ENCODE measurements at places on chromosomes 16 and 17. TPM values are rescaled to one million over a fixed set of nuclear protein-coding genes. Genes with fewer than 3 reads are reported as not detected.

DNA sequence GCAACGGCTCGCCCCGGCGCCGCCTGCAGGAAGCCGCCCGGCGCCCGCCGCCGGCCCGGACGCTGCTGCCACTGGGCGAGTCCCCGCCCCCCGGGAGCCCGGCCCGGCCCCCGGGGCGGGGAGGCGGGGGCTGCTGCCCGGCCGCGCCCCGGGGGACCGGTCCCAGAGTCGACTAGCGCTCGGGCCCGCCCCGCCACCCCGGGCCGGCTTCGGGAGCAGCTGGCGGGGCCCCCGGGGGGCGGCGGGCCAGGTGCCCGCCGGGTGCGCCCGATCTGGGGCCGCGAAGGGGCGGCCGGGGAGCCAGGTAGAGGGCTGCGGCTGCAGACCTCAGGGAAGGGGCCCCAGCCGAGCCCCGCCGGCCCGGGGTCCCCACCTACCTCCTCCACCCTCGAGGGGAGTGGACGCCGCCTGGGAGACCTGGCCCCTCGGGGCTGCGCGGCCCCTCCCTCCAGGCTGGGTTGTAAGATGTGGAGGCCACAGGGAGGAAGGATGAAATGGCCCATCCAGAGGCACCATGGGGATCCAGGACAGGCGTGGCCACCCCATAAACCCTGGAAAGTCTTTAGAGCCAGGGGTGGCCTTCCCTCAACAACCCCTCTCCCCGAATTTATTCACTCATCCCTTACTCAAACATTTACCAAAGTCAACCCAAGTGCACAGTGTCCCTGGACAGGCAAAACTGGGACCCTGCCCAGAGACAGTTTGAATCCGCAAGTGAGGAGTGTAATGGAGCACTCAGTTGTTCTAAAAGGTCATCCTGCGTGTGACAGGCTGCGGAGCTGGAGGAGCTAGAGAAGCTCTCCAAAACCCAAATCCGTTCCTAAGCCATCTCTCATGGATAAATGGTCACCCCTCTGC is at the start of gene CDYL2:
TSS of gene CDYL2 (minus strand) at position 73 of the 858 bp plus-strand sequence. CDS start 425 bp downstream, outside the sequence.
- peak within 1 kb of the TSS; percentile 82 for H3K27ac ChIP-seq
- peak within 1 kb of the TSS; percentile 91 for H3K4me3 ChIP-seq
- no peaks in the 10 kb centered on the region for H3K4me1 ChIP-seq
- peak; percentile 61 for DNase-seq

Gene TBC1D3D
- 2.2 TPM for total RNA-seq

Gene FBXO31
- total RNA-seq = 66.7 TPM

Gene ADGRG3
- not detected for total RNA-seq

DNA sequence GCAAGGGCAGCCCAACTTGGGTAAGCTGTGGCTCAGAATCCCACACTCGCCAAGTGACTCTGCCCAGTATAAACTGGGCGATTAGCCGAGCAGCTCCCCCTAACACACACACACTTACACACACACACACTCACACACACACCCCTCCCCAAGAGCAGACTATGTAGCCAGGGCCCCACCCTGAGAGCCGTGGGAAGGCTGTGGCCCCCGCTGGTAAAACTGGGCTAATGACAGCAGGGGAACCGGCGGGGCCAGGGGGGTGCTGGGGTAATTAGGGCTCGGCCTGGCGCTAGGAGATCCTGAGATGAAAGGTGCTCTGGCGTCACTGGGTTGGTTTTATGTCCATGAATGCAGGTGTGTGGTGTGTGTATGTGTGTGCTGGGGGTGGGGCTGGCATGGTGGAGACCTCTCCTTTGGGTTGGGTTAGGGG is 1.1 kb upstream of the THRA start:
- peaks cover 9% of the 10 kb centered on the region for H3K27me3 ChIP-seq
- peak overlapping the region; percentile 52 for H3K27ac ChIP-seq
- peak overlapping the region; percentile 89 for H3K4me3 ChIP-seq
- DNase-seq = no peak
- H3K36me3 ChIP-seq = no peaks in the 10 kb centered on the region

DNA sequence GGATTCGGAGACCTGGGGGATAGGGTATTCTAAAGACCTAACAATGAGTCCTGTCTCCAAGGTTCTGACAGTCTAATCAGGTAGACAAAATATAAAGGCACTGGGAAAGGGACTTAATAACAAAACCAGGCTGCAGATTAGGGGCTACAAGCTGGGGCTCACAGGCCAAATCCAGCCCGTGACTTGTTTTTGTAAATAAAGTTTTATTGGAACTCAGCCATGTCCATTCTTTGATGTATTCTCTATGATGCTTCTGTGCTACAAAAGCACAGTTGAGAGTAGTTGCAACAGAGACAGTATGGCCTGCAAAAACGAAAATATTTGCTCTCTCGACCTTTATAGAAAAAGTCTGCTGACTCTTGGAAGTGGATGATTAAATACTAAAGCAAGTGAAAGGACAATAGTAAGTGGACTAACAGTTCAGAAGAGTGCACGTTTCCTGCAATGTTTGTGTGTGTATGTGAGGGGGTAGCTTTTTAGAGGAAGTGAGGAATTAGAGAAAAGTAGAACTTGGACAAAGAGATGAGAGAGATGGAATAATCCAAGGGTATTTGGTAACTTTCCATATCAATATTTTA is 115.4 kb upstream of the ZFHX3 start:
- DNase-seq = no peak
- no peak overlapping the region for H3K4me3 ChIP-seq
- no peaks in the 10 kb centered on the region for H3K4me1 ChIP-seq
- H3K27me3 ChIP-seq = no peaks in the 10 kb centered on the region
- H3K27ac ChIP-seq = no peak overlapping the region

Gene PRDM7
- not detected for total RNA-seq

Gene MYH2
- not detected for total RNA-seq

DNA sequence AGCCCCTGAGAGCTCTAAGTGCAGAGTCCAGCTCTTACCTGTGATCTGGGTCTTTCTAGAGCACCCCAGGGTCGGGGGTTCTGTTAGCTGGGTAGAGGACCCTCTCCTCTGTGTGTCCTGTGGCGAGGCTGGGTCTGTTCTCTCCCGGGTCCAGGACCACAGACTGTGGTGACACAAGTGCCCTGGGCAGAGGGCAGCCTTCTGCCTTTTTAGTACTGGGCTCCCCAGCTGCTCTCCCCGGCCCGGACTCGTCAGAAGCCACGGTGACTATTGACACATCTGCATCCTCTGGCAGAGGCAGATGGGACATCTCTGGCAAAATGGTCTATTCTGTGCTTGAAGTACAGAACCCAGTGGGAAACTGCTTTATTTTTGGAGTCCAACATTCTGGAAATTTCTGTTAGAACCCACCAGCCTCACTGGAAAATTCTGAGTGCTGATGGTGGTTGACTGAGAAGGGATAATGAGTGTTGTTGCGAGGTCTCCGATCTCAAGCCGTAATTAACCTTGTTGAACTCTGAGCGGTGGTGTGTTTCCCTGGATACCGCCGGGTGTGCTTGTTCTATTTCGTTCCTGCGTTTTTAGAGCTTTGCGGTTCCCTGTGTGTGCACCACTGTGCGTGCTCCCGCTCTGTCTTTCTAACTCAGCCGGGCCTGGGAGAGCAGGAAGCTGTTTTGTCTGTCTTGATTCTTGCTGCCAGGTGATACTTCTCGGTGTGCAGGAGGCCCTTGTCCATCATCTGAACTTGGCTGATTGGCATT is 26.0 kb upstream of the NUDT16L1 start:
- H3K4me3 ChIP-seq = no peak overlapping the region
- H3K36me3 ChIP-seq = no peaks in the 10 kb centered on the region
- no peak for DNase-seq
- H3K4me1 ChIP-seq = peaks cover 15% of the 10 kb centered on the region
- peaks cover 3% of the 10 kb centered on the region for H3K27me3 ChIP-seq
